ENCODE measurements at places on chromosomes 7 and 10. TPM values are rescaled to one million over a fixed set of nuclear protein-coding genes. Genes with fewer than 3 reads are reported as not detected.

ZWINT gene
- 166 TPM for total RNA-seq

HMX3 gene
- total RNA-seq, result not detected

ASB10 gene
- not detected for total RNA-seq

C7orf33 gene
- total RNA-seq, result not detected

SYNPO2L gene
- not detected for total RNA-seq

AMPH gene
- total RNA-seq, result not detected

MRLN gene
- total RNA-seq, result not detected

SLF2 gene
- 48.1 TPM for total RNA-seq

CTNNA3 gene
- total RNA-seq, result not detected

TSPAN15 gene
- 0.34 TPM for total RNA-seq

MAT1A gene
- 101 TPM for total RNA-seq

EBF3 gene
- not detected for total RNA-seq

PBLD gene
- 3.1 TPM for total RNA-seq

CYP3A4 gene
- 0.35 TPM for total RNA-seq

PLEKHS1 gene
- total RNA-seq, result not detected

IL2RA gene
- not detected for total RNA-seq

GRM8 gene
- not detected for total RNA-seq

SH2B2 gene
- 0.46 TPM for total RNA-seq

SLC16A9 gene
- 0.07 TPM for total RNA-seq

PPP1R3A gene
- total RNA-seq, result not detected

MYL7 gene
- total RNA-seq, result 1.8 TPM

SLC13A1 gene
- not detected for total RNA-seq

ZFAND4 gene
- total RNA-seq, result 9.2 TPM

NCF1 gene
- total RNA-seq, result not detected

TUBB8 gene
- total RNA-seq, result 0.31 TPM

NPSR1 gene
- not detected for total RNA-seq

ZNF727 gene
- not detected for total RNA-seq

CALCR gene
- total RNA-seq, result not detected

COL28A1 gene
- 0.07 TPM for total RNA-seq

Data from HepG2 (cell line).